ENCODE measurements at places on chromosomes 4 and X.

DNA sequence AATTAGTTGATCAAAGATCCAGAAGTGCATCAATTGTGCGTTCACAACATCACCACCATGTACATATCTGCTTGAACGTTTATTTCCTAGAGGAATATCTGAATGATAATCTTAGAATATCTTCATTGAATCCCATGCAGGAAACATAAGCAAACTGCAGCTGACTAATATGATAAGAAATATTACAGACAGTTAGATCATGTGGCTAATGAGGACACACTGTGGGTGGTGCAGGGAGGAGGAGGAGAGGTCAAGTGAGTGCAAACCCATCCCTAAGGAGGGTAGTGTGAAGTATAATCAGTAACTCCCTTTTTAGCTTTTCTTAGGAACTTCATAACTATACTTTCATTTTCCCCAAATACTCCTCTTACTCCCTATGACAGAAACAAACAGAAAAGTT, 58.3 kb upstream of the HPGD start:
- no peak for DNase-seq

GRCh38 chr4:109424093-109424841, 9.3 kb upstream of the SEC24B start:
- no peak for DNase-seq

DNA sequence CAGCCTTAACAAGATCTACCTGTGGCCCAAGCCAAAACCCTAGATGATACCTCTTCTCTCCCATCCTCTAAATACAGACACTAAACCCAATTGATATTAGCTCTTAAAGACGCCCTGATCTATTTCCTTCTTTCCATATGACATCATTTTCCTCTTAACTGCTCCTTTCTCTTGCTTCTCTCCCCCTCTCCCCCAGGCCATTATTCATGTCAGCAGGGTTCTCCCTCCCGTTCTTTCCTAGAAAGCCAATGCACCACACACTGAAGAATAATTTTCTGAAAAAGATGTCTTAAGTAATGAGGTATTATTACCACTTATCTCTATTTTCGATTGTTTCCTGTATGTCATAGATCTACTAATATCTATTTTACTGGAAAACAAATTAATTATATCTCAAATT, 9.7 kb upstream of the ING2 start:
- DNase-seq, result no peak

DNA sequence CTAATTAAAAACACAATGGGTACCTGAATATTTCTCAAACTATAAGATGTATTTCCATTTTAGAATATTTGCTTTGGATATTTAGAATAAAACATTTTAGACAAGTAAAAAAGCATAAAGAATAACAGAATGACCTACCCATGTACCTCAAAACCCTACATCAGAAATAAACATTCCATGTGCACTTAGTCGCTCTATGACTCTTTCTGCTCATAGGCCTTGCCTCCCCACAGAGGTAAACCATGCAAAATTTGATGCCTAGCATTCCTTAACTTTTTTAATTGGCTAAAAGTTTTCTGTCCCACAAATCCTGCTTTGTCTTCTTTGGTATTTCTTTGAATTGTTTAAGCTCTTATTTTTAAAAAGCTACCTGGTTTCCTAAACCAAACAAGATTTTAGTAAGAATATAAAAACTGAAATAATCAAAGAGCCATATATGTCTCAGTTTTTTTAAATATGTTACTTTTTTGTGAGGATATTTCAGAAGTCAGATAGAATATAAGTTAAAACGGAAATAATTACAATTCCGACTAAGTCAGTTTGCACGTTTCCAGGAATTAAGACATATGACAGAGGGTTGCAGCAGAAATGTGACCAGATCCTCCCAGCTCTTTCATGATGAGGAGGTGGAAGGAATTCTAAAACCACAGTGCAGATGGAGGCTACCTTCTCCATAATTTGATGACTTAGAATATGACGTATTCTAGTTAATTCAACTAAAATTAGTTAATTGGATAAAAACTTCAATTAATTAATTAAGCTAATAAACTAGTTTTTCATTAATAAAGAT, 102.5 kb downstream of the FIP1L1 start:
- DNase-seq, result no peak

- DNase-seq, result peak; percentile 75
These were observed 40.6 kb downstream of the HADH start for GRCh38 chr4:108030332-108030731.

DNA sequence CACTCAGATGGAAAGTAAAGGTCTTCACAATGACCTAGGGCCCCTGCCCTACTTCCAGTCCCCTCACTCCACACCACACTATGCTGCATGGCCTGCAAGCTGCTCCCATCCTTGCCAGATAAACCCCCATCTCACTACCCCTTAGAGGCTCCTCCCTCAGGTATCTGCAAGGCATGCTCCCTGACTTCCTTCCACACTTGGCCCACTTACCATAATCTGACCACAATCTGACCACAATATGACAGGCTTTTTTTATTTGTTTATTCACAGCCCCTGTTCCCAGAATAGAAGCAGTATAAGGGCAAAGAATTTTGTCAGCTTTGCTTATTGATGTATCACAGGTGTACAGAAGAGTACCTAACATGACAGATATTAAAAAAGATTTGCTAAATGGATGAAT, 124.7 kb downstream of the CAMK2D start:
- DNase-seq, result no peak
